ENCODE measurements at places on chromosomes 2 and 18. TPM values are rescaled to one million over a fixed set of nuclear protein-coding genes. Genes with fewer than 3 reads are reported as not detected.

TNP1 gene
- total RNA-seq: not detected

- no peak for DNase-seq
These were observed 203.3 kb downstream of the NR4A2 start for GRCh38 chr2:156129227-156129626.

DNA sequence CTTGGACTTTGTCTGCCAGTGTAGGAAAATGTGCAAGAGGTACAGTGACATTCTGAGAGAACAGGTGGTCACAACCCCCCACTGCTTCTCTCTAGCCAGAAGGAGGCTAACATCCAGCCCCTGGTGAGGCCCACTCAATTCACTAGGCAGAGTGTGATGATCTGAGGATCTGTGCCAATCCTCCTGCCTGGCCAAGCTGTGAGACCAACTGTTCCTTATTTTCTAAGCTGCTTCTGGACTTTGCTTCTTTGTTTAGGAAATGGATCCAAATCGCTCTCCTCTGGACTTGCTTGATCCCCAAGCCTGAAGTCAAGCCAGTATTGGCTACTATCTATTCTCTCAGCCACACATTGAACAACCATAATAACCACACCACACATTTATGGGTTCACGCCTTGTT, 202.8 kb downstream of the PIK3C3 start:
- DNase-seq: no peak

CFAP65 gene
- total RNA-seq: 2.9 TPM

RNU2-63P gene
- total RNA-seq: not detected

RAMP1 gene
- 11.8 TPM for total RNA-seq

- DNase-seq: no peak
These were observed 387.8 kb downstream of the ZNF521 start for GRCh38 chr18:24964216-24964615.

NCKAP5 gene
- 7.9 TPM for total RNA-seq
